ENCODE measurements at places on chromosomes 13 and 19.

GRCh38 chr19:40231544-40232424 lies 5.3 kb upstream of the CCNP start:
- no peak for DNase-seq

DNA sequence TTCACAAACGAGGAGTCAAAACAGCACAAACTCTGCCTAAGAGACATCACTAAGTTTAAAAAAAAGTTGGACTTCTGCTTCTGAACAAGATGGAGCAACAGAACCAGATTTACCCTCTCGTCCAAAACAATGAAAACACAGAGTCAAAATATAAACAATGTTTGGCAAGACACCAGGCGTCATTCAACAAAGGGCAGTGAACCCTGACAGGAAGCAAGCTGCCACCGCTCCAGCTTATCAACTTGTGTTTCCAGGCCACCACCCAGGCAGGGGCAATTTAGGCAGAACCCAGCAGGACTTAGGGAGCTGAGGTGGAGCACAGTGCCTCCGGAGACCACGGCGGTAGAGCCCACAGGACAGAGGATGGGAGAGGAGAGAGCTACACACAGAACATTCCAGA lies 8.6 kb upstream of the NAPA start:
- no peak for DNase-seq

DNA sequence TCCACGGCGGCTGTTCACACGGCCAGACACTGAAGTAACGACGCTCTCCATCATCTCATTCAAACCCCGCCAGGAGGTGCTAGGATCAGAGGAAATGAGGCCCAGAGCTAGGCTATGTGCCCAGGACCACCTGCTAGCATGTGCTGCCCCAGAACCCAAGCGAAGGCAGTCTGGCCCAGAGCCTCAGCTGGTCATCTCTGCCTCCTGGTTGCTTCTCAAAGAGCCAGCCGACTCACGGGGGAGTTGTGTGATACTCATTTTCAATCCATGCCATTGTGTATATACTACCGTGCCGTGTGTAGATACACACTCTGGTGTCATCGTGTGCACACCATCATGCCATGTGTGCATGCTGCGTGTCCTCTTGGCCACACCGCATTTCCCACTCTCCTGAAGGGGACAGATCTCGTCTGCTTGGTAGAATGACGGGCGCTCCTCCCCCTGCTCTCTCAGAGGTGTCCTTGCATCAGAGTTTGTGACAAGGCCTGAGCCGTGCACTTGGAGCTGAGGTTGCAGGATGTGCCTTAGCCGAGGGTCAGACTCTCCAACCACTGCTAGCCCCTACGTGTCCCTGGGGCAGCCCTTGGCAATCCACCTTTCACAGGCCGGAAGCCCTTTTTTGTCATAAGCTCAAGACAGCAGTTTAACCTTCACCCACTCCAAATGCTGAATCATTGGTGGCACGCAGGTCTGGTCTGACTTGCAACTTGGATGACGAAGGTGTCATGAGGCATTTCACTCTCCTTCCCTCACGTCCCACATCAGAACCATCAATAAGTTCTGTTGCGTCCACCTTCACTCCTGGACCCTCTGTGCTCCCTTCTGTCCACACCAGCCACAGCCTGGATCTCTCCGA lies 130.4 kb downstream of the CRYL1 start:
- no peak for DNase-seq

GRCh38 chr13:99977912-99978798 lies 3.4 kb upstream of the ZIC2 start:
- DNase-seq: no peak

- DNase-seq: no peak
These were observed 34.2 kb downstream of the SACS start for GRCh38 chr13:23399347-23399746.

- no peak for DNase-seq
These were observed 352.4 kb upstream of the HTR2A start for GRCh38 chr13:47249266-47249665.

Measured in ascending aorta (tissue), 2 donors.